ENCODE measurements at places on chromosomes 7 and 10.

- no peak for DNase-seq
Measured at GRCh38 chr10:101564490-101564991, 23.5 kb downstream of the POLL start.

DNA sequence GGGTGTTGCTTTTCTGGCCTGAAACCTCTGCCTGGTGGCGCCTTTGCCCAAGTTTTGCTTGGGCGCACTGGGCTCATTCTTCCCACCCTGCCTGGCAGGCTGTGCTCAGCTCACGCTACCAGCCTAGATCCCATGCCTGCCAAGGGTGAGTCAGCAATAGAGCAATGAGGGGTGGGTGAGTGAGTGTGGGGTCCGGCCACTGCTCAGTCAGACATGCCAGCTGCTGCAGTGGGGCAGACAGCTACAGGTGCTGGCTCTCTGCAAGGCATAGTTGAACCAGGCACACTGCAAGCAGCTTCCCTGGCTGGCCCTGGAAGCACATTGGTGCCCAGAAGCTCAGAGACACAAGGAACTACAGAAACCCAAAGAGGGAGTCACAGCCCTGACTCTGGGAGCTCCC, 680.9 kb upstream of the LRRTM3 start:
- DNase-seq = no peak

- no peak for DNase-seq
Measured at GRCh38 chr10:62738916-62739315, 65.6 kb upstream of the ADO start.

GRCh38 chr10:114048472-114048871, 4.8 kb downstream of the ADRB1 start:
- DNase-seq = no peak

- DNase-seq = no peak
Measured at GRCh38 chr10:8056871-8057331, 2.4 kb downstream of the GATA3 start.

GRCh38 chr7:29102558-29103151, 43.7 kb downstream of the CPVL start:
- DNase-seq = peak; percentile 61

- DNase-seq = no peak
Measured at GRCh38 chr7:34109936-34110780, 204.8 kb downstream of the BMPER start.

GRCh38 chr10:43261578-43262396, 5.1 kb downstream of the RASGEF1A start:
- no peak for DNase-seq

DNA sequence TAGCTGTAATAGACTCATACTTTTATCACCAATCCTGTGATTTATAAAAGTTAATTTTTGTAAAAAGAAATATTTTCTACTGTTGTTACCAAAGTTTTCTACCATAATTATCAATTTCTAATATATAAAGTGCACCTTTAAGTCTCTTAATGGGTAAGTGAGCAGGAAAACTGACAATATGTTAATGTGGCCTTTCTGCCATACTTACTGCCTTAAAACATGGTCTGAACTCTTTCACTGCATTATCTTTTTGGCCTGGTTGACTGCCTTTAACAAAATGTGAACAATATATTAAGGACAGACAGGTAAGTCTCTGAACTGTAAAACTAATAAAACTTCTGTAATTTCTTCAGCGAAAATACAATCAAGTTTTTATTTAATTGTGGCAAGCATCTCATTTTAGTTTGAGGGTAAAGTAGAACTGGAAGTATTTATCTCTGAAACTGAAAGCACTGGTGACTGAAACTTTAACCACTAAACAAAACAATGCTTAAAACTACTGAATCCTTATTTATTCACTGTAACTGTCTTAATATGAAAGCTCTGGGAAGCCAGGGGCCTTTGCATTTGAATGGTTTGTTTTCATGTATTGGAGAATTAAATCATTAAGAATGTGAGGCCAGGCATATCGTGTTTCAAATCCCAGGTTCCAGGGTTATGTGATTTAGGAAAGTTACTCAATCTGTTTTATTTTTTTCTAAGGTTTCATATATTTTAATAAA, 948.8 kb upstream of the POT1 start:
- no peak for DNase-seq

GRCh38 chr7:109616551-109617069, 1046.9 kb downstream of the DNAJB9 start:
- no peak for DNase-seq
